ENCODE measurements at places on chromosomes 4 and X. TPM values are rescaled to one million over a fixed set of nuclear protein-coding genes. Genes with fewer than 3 reads are reported as not detected.

Gene ZNF141
- total RNA-seq, result 2.2 TPM

Gene EFHC2
- 0.21 TPM for total RNA-seq

Gene CSN2
- not detected for total RNA-seq

Gene TEX13D
- not detected for total RNA-seq

Gene ANK2
- total RNA-seq, result 0.69 TPM

Gene FAM50A
- 108 TPM for total RNA-seq

Gene PTPN13
- total RNA-seq, result 4.0 TPM
